CD8-positive, alpha-beta memory T cell (primary cell): ENCODE measurements at places on chromosomes 5 and 9.
A peak's percentile ranks its signal among the peaks of the same experiment; 100 is the strongest.

GRCh38 chr5:170791325-170791954 lies 7.9 kb downstream of the GABRP start:
- no peak for DNase-seq

- no peak for DNase-seq
These were observed 57.0 kb downstream of the ECPAS start for GRCh38 chr9:111427186-111427585.

DNA sequence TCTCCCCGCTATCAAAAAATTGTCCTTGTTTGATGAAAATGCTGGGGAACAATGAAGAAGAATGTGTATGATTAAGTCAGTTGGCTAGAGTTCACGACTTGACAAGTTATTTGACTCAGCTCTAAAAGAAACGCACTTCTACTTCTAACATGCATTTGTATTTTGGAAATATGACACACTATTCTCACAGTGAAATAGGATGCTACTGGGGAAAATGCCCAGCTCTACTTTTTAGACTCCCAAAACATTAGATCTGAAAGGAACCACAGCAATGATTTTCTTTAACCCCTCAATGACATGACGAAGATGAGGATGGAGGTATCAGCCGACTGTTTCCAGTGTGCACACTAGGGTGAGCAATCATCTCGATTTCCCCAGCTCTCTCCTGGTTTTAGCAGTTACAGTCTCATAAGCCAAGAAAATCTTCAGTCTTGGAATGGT lies 83.6 kb upstream of the PCSK1 start:
- DNase-seq, result no peak

DNA sequence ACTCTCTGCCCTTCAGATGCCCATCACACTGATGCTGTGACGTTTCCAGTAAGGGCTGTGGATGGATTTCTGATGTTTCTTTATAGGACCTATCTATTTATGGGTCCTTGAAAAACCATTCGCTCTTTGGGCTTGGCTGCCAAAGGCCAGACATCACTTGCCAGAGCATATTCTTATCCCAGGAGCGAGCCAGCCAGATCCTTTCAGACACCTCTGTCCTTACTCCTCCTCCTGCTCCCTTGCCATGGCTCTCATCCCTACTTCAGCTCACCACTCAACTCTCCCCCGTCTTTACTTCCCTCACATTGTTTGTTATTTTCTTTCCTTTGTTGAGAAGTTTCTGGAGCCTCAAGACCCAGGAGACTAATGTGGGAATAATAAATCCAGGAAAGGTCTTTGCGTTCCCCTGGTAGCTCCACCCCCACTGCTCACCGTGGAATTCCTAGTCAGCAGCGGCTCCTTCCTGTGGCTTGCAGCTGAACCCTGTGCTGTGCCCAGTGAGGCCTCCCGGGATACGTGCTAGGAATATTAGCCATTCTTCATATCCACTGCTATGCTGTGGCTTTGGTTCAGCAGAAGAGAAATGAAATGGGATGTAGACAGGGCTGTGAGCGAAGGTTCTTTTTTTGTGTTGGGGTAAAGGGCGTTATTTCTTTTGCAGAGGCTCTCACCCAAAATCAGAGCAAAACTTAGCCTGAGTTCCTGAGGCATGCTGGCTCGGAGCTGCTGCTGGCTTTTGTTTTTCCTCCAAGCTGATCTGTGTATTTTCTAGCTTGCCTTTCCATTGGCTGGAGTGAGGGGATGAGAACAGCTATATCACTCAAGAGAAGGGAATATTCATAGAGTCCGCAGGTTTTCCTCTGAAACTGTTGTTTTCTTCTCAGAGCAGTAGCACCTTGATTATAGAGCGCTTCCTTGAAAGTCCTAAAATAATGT lies 171.1 kb downstream of the SAXO1 start:
- DNase-seq, result no peak

- no peak for DNase-seq
These were observed 191.2 kb downstream of the TRPM6 start for GRCh38 chr9:74696520-74696919.

- DNase-seq, result peak; percentile 14
These were observed 125.4 kb downstream of the ANKRD18B start for GRCh38 chr9:33649463-33649862.

DNA sequence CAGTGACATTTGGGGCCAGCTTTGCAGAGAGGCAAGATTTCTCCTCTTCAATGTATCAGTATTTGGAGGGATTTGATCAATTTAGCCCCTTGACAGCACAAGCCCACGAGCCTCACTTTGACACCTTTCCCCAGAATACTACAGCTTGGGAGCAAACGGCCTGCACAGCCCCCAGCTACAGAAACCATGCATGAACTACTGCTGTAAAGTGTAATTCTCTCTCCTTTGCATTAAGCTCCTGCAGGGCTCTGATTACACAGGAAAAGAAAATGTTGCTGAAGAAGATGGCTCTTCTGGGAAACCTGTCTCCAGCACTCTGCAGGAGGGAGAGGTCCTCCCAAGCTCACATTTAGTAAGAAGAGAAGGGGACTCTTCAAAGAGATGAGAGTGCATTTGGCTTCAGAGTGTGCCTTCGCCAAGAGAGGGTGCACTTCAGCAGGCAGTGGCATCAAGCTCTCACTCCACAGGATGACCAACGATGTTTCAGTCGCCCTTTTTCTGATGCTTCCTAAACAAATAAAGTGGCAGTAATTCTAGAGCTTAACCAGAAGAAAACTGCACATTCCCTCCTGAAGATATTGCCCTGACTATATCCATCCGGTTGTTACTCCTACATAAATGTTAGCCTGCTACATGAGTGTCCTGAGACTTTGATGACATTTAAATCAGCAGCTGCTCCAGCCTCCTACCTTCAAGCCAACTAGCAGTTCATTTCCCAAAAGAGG lies 272.2 kb downstream of the AUH start:
- no peak for DNase-seq

DNA sequence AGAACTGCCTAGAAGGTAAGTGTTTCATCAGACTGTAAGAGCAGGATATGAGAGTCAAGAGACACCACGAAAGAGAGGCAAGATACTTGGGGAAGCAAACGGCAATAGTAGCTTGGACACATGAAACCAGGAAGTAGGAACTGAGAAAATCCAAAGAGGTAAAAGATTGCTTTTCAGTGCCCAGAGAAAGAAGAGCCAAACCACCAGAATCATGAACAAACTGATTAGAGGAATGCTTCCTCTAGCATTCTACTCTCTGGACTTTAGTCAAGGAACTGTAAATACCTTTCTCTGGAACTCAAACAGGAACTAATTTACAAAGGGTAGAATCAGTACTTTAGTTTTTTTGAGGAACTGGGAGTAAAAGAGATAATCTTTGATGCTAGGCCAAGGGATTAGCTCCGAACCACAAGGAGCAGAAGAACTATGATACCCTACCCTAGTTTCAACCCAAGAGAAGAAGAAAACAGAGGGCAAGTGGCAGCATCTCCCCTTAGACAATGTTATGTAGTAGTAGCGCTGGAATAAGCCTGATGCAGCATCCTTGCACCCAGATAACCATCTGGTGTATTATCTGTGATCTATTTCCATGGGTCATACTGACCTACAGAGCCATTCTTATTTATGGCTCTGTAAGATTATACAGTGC lies 41.3 kb downstream of the EFCAB9 start:
- DNase-seq, result no peak

DNA sequence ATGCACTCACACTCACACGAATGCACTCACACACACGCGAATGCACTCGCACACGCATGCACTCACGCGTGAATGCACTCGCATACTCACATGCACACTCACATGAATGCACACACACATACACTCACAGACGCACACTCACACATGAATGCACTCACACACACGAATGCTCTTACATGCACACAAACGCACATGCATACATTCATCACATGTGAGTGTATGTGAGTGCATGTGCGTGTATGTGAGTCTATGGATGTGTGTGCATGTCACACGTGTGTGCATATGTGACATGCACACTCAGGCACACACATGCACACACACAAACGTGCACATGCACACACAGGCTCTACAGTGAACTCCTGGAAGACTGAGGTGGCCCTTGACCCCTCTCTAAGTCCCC lies 121.7 kb downstream of the ADAMTS2 start:
- no peak for DNase-seq

GRCh38 chr5:142529626-142530278 lies 156.1 kb downstream of the FGF1 start:
- no peak for DNase-seq

DNA sequence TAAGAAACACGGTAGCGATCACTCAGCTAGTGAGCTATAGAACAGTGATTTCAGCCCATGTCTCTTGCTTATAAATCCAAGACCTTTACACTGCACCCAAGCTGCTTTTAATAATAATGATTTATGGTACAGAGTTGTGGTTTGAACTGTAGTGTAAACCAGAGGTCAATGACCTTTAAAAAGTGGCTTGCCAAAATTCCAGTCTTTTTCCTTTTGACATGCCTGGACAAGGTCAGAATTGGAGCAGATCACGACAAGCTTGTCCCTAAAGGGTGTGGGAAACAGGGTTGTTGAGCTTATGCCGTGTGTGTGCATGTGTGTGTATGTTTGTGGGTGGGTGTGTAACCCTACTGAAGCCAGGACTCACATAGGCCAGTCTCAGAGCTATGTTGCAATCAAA lies 225.3 kb upstream of the CLINT1 start:
- DNase-seq, result no peak

GRCh38 chr9:128335914-128336313 lies 4.4 kb upstream of the SLC27A4 start:
- DNase-seq, result no peak

- no peak for DNase-seq
These were observed 95.3 kb upstream of the FSTL4 start for GRCh38 chr5:133707629-133708028.

DNA sequence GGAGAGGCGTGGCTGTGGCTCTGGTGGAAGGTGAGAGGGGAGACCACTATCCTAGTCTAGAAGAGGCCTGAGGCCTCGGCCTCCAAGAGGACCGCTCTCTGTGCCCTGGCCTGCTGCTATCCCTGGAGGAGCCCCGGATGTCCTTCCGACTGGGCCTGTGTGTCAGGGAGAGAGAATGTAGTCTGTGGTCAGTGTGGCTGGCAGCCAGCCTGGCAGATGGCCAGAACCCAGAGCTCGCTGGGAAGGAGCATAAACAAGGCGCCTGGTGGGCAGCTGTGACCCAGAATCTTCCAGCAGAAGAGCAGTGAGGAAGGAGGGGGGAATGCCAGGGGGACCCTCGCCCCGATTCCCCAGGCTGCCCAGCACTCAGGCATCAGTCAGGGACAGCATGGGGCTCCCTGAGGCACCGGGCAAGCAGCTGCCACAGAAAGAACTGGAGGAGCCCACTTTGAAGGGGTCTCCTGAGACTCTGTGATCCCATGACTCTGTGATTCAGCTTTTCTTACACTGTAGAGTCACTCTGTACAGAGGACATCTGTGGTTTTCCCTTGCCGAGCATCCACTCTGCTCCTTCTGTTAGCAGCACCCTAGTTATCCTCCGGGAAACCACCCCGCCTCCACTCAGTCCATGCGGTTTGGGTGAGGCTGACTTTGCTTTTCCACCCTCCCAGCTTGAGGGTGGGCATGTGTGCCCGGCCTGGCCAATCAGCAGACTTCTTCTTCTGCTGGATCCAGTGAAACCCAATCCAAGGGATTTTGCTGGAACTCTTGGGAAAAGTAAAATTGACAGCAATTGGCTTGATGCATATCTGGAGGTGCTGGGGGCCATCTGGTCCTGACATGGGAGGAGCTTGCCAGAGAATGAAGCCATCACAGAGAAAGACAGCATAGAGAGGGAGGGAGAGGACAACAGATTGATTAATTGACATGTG lies 46.2 kb upstream of the PWWP2A start:
- no peak for DNase-seq

DNA sequence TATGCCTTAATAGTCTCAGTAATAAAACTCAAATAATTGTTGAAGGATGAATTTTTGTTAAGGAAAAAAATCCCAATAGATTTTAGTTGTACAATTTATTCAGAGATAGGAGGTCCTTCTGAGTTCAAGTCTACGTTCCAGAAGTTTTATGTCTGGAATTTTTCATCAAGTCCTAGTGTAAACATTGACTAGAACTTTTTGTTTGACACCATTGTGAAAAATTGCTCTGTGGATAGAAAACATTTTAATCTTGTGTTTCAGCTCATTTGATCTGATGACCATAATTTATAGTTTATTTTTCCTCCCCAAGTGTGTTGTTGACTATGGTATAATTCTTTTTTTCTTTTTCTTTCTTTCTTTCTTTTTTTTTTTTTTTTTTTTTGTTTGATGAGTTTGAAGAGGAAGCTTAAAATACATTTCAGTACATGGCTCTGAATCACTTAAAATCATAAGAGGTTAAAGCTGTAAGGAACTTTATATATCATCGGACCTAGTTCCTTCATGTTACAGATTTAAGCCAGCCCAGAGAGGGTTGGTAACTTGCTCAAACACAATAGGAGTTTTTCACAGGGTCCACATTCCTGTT lies 20.7 kb downstream of the ITGA1 start:
- no peak for DNase-seq

DNA sequence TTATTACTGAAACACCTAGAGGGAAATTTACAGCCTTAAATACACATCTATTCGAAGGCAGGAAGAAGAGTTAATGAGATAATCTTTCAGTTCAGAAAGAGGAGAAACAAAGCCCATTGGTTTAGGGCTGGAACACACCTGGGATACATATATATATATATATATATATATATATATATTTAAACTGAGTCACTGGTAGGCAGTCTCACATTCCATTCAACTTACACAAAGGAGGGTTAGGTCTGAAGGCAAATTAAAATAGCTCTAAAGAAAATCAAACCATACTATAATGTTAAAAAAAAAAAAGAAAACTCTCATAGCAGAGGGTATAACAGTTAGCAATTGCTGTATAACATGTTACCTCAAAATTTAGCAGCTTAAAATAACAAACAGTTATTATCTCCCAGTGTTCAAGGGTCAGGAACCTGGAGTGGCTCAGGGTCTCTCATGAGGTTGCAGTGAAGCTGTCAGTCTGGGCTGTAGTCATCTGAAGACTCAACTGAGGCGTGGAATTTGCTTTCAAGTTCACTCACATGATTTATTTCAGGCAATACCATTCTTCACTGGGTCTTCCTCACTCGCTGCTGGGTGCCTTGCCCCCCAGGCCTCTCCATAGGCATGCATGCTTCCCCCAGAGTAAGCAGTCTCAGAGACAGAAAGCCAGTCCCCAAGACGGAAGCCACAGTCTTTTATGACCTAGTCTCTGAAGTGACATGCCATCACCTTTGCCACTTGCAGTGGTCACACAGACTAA lies 332.8 kb downstream of the NSG2 start:
- no peak for DNase-seq

DNA sequence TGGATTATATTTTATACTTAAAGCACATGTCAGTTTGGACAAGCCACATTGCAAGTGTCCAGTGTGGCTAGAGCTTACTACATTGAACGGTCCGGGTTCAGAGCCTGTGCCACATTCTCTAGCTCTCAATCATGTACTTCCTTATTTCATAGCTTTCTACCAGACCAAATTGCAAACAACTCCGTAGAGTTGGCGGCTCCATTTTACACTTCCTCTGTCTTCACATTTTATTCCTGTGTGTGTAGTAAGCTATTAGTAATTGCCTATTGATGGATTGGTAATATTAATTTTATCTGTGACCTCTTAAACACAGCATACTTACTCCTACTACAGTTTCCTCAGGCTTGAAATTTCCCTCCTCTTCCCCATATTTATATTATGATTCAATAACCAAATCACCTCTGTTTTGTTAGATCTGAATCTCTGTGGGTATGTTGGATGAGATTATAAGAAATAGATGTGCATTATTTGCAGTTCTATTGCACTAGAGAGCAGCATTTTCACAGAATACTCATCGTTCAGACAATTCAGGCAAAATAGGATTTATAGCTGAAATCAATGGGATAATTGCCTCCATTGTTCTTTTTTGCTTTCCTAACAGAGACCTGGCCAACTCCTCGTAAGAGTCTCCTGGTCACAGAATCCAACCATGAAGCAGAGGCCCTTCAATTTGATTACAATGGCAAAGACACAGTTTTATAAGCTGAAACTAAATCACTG lies 29.0 kb upstream of the C9orf72 start:
- no peak for DNase-seq
